ENCODE measurements at places on chromosomes 4 and X. TPM values are rescaled to one million over a fixed set of nuclear protein-coding genes. Genes with fewer than 3 reads are reported as not detected.

- no peak for DNase-seq
These were observed 503.8 kb upstream of the BOD1L1 start for GRCh38 chr4:14131335-14131734.

DNA sequence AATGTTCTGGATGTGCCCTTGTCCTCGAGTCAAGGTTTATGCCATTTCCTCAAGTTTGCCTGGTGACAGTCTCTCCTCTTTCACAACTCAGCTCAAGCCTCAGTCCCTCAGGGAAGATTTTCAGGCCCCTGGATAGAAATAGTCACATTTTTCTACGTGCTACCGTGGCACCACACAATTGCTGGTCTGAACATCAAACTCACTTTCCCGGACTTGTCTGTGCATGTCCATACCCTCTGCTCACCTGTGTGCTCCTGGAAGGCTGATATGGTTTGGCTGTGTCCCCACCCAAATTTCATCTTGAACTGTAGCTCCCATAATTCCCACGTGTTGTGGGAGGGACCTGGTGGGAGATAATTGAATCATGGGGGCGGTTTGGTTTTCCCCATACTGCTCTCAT lies 129.7 kb downstream of the HS3ST1 start:
- no peak for DNase-seq

GRCh38 chr4:184248216-184248615 lies 30.5 kb upstream of the ENPP6 start:
- DNase-seq, result no peak

DNA sequence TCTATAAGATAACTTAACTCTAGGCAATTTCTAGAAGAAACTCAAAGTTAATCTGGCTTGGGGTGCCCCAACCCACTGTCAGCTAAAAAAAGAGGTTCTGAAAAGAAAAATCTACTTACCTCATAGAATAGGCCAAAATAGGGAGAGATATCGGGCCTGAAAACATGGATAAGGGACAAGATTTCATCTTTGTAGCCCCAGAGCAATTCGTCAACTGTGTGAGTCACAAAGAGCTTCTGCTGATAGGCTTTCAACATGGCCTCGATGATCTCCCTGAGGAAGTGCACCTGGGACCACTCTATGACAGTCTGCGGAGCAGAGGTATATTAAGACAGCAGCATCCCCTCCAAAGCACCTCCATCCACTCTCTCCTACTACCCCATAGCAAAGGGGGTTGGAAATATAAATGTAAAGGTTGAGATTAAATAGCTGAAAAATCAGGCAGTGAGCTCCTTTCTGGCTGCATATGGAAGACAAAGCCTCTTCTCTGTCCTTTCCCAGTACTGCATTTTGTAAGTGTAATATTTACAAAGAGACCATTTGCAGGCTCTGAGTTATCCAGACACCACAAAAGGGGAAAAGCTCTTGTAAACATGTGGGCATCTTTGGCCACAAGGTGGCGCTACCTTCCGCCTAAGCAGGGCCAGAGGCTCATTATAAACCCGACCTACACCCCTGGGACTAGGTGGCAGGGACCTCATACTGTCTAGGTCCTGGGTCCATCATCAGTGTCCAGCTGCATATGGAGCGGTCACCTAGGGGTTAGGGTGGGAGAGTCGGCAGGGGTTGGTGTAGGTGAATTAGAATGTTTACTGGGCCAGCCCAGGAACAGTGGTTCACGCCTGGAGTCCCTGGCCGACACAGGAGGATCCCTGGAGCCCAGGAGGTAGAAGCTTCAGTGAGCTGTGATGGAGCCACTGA lies 31.5 kb upstream of the NUP54 start:
- DNase-seq, result peak; percentile 43

DNA sequence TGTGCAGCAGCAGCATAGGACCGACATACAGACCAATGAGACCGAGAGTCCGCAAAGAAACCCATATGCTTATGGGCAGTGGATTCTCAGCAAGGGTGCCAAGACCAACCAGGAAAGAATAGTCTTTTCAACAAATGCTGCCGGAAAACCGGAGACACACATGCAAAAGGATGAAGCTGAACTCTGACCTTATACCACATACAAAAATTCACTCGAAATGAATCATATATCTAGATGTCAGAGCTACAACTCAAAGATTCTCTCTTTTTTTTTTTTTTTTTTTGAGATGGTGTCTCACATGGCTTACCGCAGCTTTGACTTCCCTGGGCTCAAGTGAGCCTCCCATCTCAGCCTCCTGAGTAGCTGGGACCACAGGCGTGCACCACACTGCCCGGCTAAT lies 16.0 kb upstream of the MXD4 start:
- no peak for DNase-seq

DNA sequence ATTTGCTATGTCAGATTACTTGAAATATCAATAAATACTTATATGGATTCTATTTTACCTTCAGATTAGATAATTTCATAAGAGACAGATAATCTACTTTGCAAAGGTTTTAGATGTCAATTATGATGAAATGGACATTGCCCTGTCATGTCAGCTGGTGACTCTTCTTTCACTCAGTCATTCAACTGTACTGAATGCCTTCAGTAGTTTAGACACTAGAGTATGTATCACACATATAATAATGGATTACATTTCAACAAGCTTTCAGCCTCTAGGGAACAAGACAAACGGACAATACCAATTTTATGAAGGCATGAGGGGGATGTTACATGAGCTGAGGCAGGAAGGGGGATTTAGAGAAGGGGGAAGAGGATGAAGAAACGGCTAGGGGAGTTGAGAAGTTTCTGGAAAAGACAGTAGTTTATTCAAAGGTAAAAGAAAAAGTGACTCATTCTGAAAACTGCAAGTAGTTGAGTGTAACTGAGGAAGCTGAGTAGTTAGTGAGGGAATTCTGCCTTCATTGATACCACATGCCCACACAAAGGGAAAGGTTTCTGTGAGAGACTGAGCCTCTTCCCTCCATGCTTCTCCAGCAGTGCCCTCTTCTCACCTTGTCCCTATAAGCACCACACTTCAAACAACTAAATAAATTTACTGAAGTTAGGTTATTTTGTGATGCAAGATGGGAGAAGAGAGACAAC lies 25.7 kb downstream of the SLC9B2 start:
- peak; percentile 2 for DNase-seq

DNA sequence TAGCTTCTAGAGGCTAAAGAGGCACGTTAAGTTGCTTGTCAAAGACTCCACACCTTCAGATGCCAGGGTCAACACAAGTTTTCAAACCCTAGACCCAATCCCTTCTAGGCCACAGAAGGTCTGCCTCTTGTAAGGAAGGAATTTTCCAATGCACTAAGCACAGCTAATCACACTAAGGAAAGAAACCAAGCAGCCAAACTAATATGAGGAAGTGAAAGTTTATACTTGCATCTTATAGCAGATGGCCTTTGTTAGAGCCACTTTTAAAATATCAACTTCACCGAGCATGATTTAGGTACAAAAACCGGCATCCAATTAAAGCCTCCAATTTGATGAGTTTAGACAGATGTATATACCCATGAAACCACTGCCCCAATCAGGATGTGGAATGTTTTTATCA lies 9.9 kb downstream of the FHL1 start:
- no peak for DNase-seq

- no peak for DNase-seq
These were observed 8.9 kb downstream of the POLA1 start for GRCh38 chrX:24702362-24703184.

DNA sequence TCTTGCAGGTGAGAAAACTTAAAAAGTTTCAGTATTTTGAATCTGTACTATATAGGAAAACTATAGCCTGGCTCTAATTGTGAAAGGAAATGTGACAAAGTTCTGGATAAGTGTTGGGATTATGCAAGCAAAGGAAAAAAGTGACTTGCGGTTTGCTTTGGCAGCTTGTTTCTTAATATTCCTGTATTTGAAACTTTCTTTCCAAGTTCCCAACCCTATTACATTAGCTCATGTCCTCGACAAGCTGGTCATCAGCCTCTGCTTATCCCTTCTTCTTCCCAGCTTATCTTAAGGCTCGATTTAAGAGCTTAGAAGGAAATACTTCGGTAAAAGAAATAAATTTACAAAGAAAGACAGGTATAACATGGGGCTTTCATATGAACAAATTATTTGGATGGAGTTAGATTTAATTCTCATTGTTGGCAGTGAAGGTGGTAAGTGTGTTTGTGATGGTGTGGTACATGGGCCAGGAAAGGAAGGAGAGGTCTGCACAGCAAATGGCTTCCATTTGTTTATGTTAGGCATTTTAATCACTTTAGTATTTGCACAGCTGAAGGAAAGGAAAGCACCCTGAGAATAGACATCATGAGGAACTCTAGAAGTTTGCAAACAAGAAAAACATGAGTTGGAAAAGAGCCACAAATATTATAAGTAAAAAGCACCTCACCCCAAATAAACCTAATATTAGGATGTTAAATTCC lies 5.1 kb upstream of the MYOZ2 start:
- no peak for DNase-seq

GRCh38 chr4:183589461-183590099 lies 69.4 kb downstream of the RWDD4 start:
- peak; percentile 47 for DNase-seq

DNA sequence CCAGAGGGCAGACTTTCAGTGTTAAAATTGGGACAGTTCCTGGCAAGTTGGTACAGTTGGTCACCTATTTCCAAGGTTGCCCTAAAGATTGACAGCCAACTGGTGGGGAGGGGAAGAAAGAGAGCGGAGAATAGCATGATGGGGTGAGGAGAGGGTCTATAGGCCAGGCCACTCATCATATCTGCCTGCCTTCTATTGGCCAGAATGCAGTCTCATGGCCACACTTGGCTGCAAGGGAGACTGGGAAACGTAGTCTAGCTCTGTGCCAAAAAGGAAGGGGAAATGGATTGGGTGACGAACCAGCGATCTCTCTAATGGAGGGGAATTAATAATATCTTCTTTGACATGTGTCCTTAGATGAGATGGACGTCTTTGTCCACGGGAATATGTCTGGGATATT lies 197.4 kb upstream of the ATP6AP2 start:
- no peak for DNase-seq

DNA sequence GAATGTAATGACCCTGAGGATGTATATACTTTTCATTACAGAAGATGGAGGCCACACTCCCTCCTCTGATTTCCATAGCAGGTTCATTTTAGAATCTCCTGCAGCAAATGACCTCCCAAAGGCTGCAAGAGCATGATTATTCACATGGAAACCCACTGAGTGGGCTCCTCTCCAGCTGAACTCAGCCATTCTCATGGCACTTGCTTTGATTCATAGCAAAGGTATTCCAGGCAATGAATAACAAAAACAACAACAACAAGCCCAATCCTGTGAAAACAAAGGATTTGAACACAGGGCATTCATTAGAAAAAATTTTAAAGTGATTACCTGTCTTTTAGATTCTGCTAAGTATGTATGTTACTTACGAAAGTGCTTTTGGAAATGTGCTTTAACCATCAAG lies 894.0 kb upstream of the FRG1 start:
- no peak for DNase-seq

Gene AVPR2
- not detected for total RNA-seq

Gene CCDC120
- total RNA-seq, result 8.2 TPM

Gene NPY2R
- not detected for total RNA-seq

Gene MAGEA12
- 0.98 TPM for total RNA-seq

Gene DUX4
- total RNA-seq, result not detected

Gene ADH1B
- not detected for total RNA-seq

Gene TMPRSS11F
- not detected for total RNA-seq

Gene SATL1
- total RNA-seq, result 0.19 TPM

Gene CCDC149
- 10.2 TPM for total RNA-seq

Gene RAB41
- not detected for total RNA-seq

Gene PPP1R2C
- not detected for total RNA-seq

All from astrocyte (in vitro differentiated cells and primary cell).